ENCODE measurements at places on chromosomes 3 and 15.

GRCh38 chr3:30538791-30539190 lies 67.6 kb upstream of the TGFBR2 start:
- no peak for DNase-seq

- no peak for DNase-seq
Measured at GRCh38 chr15:35810007-35810406, 264.0 kb upstream of the DPH6 start.

DNA sequence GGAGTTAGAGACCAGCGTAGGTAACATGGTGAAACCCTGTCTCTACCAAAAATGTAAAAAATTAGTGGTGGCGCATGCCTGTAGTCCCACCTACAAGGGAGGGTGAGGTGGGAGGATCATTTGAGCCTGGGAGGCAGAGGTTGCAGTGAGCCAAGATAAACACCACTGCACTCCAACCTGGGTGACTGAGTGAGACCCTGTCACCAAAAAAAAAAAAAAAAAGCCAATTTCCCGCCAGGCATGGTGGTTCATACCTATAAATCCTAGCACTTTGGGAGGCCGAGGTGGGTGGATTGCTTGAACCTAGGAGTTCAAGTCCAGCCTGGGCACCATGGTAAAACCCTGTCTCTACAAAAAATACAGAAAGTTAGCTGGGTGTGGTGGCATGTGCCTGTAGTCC lies 6.9 kb downstream of the CNOT10 start:
- DNase-seq, result no peak

- DNase-seq, result no peak
Measured at GRCh38 chr3:138935863-138936740, 10.8 kb downstream of the FOXL2 start.

DNA sequence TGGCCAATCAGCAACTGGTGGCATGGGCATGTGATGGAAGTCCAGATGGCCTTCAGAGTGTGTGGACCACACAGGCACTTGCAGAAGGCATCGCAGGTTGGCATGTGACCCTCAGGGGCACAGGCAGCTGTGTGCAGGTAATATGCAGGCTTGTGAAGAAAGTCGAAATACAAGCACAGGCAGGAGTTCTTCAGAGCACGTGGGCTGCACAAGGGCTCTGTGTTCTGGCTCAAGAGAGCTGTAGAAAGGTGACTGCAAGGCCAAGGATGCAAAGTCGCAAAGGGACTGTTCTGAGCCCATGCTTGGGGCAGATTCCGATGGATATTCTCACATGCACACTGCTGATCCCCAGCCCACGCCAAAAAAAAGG lies 8.3 kb downstream of the LRRC2 start:
- no peak for DNase-seq

DNA sequence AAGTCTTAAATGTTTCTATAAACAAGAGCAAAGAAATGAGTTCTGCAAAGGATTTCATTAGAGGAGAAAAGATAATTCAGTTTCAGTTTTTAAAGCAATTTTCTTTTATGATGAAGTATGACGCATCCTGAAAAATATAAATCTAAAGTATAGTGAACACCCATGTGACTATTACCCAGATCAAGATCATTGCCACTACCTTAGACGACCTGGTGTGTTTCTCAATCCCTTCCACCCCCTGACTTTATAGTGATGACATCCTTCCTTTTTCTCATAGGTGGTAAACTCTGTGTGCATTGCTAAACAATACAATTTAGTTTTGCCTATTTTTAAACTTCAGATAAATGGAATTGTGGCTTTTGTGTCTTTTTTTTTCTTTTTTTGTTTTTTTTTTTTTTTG lies 8.4 kb downstream of the STT3B start:
- no peak for DNase-seq

DNA sequence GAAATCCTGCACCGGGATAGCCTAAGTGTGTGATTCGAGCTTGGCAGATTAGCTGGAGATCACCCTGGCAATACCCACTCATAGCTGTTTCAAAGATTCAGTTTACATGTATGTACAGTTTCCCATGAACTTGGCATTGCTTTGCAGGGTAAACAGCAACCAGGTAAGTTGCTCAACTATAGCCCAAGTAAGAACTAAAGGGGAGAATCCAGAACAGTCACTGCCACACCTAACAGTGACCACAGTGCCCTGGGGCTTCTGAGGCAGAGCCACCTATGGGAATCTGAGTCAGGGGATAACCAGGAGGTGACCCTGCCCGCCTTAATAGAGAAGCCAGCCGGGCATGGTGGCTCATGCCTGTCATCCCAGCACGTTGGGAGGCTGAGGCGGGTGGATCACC lies 15.9 kb downstream of the CDAN1 start:
- no peak for DNase-seq

- no peak for DNase-seq
Measured at GRCh38 chr3:190012314-190012782, 108.3 kb downstream of the P3H2 start.

- no peak for DNase-seq
Measured at GRCh38 chr15:70856884-70857561, 3.1 kb upstream of the LARP6 start.

DNA sequence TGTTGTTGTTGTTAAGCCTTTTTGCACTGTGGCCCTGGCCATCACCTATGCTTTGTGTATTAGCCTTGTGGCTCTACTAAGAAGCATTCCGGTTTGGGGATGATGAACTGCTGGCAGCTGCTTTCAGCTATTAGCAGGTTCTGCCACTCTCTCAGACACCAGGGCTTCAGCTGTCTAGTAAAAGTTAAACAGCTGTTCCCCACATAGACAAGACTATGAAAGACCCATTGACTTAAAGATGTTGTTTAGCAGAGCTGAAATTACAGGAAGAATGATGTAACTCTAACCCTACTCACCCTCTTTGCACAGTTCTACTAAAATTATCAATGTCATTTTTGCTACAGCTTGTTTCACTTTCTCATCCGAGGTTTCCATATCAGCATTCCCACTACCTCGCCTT lies 131.2 kb upstream of the CGNL1 start:
- DNase-seq, result no peak

DNA sequence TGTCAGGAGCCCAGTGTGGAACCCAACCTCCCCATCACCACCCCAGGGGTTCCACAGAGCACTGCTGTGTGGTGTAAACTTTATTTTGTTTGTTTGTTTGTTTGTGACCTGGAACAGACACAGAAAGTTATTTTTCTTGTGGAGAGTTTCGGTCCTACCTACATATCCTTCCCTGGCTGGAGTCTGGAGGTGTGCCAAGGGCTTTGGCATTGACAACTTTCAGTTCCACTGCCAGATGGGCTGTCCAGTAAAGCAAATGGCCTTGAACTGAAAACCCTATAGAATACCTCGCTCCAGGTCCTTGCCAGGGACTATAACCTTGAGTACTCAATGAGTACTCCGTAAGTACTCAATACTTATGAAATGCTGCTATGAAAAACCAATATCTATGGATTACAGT lies 103.5 kb downstream of the MITF start:
- DNase-seq, result no peak

GRCh38 chr3:49377483-49377882 lies 19.3 kb upstream of the GPX1 start:
- no peak for DNase-seq

DNA sequence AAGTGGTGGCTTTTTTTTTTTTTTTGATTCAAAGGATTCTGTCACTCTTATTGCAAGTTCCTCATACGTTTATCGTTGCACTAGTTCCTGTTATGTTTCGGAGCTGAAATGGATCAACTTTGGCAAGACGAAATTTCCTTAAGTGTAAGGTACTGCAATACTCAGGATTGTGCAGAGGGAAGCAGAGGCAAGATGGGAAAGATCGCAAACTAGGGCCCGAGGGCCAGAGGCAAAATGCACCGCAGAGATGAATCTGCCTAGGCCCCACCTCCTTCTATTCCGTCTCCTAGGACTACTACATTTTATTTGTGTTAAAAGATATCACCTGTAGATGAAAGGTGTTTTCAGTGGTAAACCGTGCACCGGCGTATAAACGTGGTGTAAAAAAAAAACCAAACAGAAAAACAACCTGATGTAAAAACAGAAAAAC lies 331 bp downstream of the RNU6-1 start:
- DNase-seq, result peak; percentile 56

Data from NCI-H146 (cell line).